ENCODE measurements at places on chromosomes 11 and 22.
A peak's percentile ranks its signal among the peaks of the same experiment; 100 is the strongest.

GRCh38 chr11:44032299-44033085 lies 15.3 kb upstream of the ACCSL start:
- peak; percentile 58 for DNase-seq

- no peak for DNase-seq
Measured at GRCh38 chr11:113507341-113507740, 32.1 kb upstream of the DRD2 start.

- DNase-seq: no peak
Measured at GRCh38 chr11:64186492-64187165, 658 bp downstream of the STIP1 start.

- no peak for DNase-seq
Measured at GRCh38 chr11:57269571-57270021, 32.5 kb upstream of the APLNR start.

DNA sequence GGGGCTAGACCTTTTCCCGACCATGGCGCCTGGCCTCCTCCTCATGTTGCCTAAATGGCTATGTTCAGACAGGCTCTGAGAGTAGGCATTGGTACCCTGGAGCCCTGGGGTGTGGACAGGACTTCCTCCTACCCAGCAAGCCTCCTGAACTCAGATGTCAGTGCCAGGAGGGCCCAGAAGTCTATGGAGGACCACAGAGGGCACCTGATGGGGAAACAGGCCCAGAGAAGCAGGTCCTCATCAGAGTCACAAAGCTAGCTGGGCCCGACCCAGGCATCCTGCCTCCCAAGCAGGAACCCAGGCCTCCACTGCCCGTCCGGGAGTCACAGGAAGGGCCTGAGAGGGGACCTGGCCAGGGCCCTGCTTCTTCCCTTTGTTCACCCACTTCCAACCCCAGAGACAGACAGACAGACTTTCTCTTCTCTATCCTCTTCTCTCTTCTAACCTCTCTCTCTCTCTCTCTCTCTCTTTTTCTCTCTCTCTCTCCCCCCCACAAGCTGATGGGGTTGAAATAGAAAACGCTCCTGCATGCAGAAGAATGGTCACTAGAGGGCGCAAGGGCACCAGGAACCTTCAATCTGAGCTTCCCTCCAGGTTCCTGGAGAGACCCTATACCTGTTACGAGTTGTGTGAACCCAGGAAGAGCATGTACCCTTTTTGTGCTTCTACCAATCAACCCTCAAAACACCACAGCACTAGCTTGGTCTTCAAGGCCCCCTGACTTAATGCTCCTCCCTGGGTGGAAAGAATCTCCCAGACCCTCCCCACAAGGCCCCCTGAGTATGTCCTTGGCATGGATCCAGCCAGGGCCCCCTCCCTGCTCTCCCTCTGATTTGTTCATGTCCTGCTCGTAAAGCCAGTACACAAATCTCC lies 27.1 kb downstream of the ARAP1 start:
- peak; percentile 69 for DNase-seq

GRCh38 chr22:43515902-43516301 lies 104.1 kb downstream of the MPPED1 start:
- no peak for DNase-seq

DNA sequence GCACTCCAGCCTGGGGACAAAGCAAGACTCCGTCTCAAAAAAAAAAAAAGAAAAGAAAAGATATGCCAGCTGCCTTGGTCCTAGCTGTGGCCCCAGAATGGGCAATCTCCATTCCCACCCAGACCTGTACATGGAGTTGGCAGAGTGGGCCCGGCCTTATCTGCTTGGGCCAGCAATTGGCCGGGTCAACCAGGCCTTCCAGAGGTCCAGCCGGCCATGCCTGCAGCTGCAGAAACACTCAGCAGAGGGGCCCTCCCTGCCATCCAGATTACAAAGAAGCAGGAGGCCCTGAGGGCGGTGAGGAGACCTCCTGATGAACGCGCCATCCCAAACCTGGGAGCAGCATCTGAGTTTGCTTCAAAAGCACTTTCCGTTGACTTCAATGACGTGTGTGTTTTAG lies 26.9 kb upstream of the ARFGAP3 start:
- no peak for DNase-seq

DNA sequence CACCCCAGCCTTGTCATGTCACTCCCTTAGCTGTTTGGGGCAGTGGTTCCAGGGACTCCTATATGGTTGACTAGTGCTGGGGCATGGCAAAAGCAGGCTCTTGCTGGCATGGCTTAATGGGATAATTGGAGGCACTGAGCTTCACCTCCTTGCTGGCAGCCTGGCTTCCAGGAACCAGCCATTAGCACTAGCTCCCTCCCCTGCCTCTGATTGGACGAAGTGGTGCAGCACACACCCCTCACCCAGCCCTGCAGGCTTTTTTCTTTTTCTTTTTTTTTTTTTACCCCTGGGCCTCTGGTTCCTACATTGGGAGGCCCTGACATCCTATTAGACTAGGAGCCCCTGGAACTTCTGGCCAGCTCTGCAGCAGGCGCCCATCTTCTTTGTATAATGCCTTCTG lies 18.6 kb downstream of the PHLDB1 start:
- no peak for DNase-seq

DNA sequence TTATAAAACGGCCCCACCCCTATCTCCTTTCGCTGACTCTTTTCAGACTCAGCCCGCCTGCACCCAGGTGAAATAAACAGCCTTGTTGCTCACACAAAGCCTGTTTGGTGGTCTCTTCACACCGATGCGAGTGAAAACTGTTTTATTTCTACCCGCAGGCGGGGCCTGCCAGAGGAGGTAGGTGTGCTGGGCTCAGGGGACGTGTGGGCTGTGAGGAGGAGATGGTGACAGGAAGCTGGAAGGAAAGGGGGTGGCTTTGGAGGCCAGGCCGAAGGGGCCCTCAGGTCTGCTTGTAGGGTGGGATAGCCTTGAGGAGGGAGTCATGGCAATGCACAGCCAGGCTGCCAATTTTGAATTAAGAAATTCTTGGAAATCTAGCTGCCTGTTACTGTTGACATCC lies 21.3 kb upstream of the KRTAP5-7 start:
- no peak for DNase-seq

DNA sequence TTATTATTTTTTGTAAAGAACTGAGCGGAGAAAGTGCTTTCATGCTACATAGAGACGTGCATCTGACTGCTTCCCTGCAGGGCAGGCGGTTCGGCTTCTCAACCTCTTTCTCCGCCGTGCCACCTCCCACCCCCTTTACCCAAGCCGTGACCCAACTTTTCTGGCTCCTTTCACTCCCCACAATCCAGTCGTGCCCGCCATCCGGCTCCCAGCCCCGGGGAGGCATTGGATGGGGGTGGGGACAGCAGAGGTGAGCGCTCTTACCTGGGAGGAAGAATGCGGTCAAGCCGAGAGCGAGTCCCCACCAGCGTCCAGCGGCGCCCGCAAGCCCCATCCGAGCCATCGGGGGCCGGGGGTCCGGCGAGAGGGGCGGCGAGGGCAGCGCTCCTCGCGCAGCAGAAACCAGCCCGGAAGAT lies 781 bp downstream of the NECTIN1 start:
- DNase-seq: no peak

DNA sequence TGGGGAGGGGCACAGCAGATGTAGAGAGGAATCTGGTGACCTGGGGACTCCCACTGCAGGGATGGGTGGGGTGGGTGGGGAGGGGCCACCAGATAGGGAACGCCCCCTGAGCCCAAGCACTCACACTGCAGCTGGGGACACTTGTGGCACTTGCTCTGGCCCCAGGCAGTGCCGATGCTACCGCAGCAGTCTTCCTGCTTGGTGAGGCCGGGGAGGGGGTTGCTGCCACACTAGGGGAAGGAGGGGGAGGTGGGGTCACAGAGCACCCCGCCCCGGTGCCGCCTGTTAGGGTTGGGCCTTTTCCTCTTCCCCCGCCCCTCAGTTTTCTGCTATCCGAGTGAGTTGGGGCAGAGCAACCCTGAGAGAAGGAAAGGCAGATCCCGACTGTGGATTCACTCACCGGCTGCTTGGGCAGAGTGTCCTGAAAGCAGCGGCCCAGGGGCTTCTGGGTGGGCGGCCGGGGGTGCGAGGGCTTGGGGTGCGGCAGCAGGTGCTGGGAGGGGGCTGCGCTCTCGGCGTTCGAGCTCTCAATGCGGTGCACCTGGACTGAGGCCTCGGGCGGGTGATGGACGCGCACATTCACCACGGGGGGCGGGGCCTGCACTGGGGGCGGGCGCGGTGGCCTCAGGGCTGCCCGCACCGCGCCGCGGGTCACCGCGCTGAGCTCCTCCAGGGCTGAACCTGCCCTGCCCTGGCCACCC lies 4.7 kb downstream of the LTBP3 start:
- no peak for DNase-seq

DNA sequence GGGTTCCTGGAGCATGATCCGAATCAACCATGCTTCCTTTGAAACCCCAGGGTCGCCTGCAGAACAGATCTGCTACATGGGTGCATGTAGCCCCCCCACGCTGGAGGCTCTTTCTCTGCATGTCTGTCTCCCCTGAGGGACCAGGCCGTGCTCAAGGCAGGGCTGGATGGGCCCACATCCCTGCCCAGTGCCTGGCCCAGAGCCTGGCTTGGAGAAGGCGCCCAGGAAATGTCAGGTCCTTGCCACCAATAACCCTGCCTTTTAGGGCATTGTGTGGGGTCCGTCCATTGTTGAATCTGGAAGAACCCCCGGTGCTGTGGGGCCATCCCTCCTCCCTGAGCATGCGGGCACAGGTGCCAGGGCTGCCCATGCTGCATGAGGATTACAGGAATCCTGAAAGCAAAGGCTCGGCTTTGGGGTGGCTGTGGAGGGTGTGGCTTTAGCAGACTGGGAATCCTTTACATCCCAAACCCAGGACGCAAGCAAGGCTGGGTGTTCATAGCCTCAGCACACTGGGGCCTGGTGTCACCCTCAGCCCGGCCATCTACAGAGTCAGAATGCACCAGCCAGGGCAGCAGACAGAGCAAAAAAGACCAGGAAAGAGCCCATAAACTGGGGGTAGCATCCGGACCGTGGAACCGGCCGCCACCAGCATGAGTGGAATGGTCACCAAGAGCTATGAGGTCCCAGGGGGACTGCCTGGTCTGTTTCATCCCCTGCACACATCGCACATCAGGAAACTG lies 48.2 kb downstream of the RTL6 start:
- DNase-seq: no peak

DNA sequence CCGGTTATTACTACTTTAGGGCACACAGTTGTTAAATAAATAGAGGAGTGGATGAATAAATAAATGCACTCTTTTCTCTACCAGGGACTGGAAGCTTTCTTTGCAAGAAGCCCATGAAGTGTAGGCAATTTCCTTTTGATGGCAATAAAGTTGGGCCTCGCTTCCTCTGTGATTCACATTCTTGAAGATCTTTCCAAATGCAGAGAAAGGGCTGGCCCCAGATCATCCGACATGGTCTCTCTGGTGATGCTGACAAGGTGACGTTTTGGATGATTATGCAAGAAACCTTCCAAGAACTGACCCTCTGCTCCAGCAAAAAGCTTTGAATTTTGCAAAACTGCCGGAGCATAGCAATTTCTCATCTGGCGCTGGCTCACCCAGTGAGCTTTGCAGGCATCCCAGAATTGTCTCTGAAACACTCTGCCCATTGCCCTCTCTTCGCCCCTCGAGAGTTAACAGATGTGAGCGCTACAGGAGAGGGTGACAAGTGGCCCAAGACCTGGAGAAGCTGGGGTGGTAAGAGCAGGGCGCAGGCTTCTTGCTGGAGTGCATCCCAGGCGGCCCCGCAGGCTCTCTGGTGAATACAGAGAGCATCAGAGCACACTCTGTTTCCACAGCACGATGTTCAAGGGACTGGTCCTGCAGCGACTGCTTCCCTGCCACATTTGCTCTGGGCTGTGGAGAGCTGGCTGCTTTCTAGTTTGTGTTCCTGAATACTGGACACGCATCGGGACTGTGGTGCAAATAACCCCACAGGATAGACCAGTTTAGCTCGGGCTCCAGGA lies 11.5 kb upstream of the IFT27 start:
- no peak for DNase-seq

DNA sequence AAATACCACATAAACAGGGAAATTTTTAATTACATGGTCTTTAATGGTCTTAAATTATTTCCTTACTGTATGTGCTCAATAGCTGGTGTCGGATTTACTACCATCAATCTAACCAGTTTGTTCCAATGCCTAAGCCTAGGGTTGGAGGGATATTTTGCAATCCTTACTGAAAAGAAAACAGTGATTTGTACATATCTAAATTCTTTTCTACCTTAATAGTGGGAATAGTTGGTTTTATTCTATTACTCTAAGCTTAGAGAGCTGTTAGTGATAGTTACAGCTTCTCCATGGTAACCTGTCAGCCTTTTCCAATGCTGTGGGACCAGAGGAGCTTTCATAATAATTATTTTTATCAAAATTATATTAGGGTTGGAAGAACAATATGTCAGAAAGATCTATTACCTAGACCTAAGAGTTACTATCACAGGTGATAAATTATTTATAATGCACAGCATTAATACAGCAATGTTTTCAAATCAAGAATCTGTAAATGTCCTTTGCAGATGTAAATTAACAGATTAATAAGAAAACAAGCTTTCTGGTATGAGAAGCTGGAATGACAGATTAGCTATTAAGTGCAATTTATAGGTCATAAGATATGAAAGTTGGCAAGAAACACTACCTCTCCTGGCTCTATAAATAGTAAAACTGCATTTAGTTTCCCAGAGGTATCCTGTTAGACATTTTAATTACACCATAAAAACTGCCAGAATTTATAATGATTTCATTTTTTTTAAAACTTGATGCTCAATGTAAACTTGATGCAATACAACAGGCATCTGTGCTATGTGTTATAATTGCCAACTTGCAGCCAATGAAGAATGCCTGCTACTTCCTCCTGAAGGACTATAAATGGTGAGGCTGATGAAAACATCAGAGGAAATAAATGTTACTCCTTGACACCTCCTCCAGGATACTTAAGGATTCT lies 262.0 kb upstream of the PITPNB start:
- DNase-seq: no peak

- DNase-seq: no peak
Measured at GRCh38 chr22:42065438-42066125, 5.0 kb downstream of the NAGA start.

- DNase-seq: no peak
Measured at GRCh38 chr11:70860888-70861287, 391.5 kb downstream of the SHANK2 start.

GRCh38 chr11:46639197-46639839 lies 22.0 kb downstream of the ATG13 start:
- DNase-seq: no peak

GRCh38 chr11:23359297-23359696 lies 499.0 kb upstream of the CCDC179 start:
- no peak for DNase-seq

DNA sequence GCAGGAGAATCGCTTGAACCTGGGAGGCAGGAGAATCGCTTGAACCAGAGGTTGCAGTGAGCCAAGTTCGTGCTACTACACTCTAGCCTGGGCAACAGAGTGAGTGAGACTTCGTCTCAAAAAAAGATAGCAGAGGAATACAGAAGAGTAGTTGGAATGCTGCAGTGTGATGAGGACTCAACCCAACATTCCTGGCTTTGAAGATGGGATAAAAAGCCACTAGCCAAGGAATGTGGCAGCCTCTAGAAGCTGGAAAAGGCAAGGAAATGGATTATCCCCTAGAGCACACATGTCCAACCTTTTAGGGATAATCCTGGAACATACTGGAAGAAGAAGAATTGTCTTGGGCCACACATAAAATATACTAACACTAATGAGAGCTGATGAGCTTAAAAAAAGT lies 13.9 kb downstream of the SLC25A17 start:
- DNase-seq: no peak

- no peak for DNase-seq
Measured at GRCh38 chr22:24810043-24810749, 4.2 kb downstream of the SGSM1 start.

- DNase-seq: no peak
Measured at GRCh38 chr22:48267681-48268080, 1505.2 kb downstream of the TBC1D22A start.

Data from left ventricle myocardium inferior (tissue), 1 donor.